ENCODE measurements at places on chromosomes 1 and 21.

DNA sequence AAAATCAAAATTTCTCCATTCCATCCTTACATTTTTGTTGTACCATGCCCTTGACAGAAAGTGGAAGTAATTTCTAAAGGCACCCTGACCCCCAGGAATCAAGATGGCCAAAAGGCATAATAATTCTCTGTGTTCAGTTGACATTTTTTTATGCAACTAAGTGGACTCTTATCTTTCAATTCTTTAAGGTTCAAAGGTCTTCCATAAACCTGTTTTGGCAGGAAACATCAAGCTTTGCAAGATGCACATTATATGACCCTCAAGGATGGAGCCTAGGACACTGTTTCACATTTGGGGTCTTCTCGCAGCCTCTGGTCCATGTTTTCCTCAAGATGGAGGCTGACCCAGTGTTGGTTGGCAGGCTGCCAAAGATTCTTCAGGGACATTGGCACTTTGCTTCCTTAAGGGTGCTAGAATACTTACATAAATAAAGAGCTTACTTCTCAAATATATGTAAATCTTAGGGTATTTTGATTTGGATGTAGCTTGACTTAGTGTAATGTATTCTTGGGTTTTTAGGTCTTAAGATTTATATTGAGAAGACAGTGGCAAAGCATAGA is 48.0 kb upstream of the COG2 start:
- DNase-seq: no peak

DNA sequence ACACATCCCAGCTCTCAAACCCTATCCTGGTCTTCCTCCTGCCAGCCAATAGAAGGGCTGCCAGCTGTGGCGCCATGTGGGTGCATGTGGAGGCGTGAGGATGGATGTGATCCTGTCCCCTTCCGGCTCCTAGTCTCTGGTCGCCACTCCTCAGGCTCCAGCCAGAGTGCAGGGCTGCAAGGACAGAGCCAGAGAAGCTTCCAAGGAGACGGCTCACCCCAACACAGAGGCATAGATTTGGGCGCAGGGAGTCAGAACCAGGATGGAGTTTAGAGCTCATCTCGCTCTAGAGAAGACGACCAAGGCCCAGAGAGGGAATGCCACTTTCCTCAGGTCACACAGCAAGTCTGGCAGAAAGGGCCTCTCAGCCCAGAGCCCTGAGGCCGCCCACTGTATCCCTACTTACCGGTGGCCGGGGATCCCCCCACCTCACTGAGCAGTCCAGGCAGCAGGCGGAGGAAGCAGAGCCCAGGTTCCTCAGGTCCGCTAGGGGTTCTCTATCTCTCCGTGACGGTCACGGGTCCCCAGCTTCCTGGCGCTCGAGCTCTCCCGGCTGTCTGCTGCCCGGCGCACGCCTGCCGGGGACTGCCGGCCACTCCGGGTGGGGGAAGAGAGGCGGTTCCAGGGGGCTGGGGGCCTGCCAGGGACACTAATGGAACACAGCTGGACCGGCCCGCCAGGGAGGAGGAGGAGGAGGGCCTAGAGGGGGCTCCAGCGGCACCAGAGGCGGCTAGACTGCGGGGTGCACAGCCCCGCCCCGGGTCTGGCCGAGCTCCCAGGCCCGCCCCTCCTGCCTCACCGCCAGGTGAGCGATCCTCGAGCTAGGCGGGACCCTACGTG is at the start of gene COL16A1:
TSS of gene COL16A1 (minus strand) at position 587 of the 840 bp plus-strand sequence. CDS start 1,824 bp downstream, outside the sequence.
- peak; percentile 88 for DNase-seq

GRCh38 chr1:157156058-157156541 is 17.9 kb upstream of the ETV3 start:
- peak; percentile 90 for DNase-seq

GRCh38 chr1:220914283-220915116 is 35.3 kb downstream of the HLX start:
- DNase-seq: no peak

DNA sequence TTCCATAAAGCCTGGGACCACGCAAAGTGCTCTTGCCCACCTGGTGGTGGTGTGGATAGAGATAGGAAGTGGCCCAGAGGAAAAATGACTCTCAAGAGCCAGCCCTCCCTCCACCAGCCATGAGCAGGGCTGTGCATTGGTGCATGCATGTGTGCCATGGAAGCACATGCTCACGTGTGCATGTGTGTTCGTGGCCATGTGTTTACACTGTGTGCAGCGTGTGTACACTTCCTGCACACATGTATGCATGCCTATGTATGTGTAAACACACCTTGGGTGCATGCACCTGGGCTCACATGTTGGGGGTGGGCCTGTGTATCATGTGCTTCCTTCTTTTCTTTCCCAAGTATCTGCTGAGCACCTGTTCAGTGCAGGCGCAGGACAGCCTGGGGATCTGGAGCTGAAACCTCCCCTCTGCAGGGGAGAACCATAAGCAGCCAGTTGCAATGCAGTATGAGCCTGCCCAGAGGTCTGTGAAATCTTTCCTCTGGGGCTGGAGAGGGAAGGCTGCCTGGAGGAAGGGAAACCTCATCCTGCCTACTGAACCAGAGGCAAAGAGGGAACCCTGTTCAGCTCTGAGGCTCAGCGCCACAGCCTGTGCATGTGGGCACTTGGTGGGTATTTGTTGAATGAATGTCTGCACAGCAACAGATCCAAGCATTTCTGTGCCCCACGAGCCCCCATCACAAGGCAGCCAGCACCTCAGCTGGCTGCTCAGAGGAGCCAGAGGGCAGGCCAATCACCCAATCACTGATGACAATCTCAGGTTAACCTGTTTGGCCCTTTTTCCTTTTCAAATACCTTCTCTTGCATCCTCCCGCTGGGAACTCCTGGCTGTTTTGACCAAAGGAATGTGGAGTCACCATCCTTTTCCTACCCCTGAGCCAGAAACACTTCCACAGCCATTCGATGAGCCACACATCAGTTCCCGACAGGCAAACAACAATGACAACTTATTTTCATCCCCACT is 327.0 kb downstream of the NPHP4 start:
- DNase-seq: peak; percentile 49

- DNase-seq: no peak
Measured at GRCh38 chr1:41790351-41790750, 128.4 kb downstream of the HIVEP3 start.

- no peak for DNase-seq
Measured at GRCh38 chr1:13842497-13842896, 142.5 kb downstream of the PRDM2 start.

DNA sequence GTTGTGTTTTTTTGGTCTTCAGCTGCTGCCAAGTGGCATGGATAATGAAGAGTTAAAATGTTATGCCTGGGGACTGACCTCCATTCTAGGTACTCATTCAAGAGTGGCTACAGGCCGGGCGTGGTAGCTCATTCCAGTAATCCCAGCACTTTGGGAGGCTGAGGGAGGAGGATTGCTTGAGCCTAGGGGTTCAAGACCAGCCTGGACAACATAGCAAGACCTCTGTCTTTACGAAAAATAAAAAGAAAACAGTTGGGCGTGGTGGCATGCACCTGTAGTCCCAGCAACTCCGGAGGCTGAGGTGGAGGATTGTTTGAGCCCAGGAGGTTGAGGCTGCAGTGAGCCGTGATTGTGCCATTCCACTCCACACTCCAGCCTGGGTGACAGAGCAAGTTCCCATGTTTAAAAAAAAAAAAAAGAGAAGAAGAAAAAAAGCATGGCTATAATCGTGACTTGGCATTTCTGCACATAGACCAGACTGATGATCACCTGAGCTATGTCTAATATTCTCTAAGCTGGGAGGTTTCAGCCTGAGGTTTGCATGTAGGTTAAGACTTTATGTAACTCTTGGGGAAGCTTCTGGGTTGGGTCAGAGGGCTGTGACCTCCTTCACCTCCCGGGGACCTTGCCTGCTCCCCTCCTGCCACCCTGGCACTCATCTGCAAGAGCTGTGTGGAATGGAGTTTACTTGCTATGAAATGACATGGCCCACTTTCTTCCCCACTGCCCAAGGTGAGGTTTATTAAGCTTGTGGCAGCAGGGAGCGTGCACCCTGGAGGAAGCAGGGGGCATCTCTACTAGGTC is 51.3 kb downstream of the DHRS3 start:
- DNase-seq: no peak

DNA sequence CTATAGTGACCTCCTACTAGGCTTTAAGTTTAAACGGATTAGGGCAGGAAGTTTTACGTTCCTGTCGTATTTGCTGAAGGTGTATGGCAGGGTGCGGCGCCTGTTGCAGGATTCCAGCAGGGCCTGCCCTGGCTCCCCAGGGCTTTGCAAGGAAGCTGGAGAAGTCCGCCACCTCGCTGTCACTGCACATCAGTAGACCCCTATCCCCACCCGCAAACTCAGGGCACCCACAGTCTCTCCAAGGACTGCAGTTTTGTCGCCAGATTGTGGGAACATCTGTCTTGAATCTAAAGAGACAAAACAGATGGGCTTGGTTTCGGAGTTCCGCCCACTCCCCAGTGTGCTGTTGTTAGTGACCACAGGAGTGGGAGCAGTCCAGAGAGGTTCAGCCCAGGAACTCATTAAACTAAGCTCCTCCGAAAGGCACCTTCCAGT is 110.8 kb downstream of the CDC7 start:
- DNase-seq: no peak

- DNase-seq: no peak
Measured at GRCh38 chr1:74713849-74714248, 19.0 kb downstream of the CRYZ start.

DNA sequence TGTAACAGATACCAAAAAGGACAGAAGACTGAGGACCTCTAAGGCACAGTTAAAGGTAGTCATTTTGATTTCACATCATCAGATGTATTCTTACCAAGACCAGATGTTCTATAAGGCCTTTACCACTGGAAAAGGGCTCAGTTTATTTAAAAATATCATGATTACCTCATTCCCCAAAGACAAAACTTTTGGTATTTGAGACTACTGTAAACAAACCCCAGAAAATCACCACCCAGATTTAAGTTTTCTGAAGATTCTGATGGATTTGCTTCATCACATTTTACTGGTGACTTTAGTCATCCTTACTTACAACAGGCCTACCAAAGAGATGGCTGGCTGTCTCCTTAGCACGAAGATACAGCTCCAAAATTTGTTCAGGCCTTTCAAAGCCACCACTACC is 8.3 kb downstream of the ENAH start:
- DNase-seq: no peak

- no peak for DNase-seq
Measured at GRCh38 chr1:24641646-24642151, 1.4 kb upstream of the SRRM1 start.

- DNase-seq: no peak
Measured at GRCh38 chr1:101006553-101006952, 19.0 kb downstream of the DPH5 start.

- DNase-seq: no peak
Measured at GRCh38 chr1:23575226-23575810, 16.0 kb upstream of the ID3 start.

GRCh38 chr1:230642263-230642959 is at the start of gene COG2:
Gene COG2 (plus strand): TSS chr1:230642481. CDS start chr1:230642607, 126 bp downstream.
- DNase-seq: peak; percentile 96

DNA sequence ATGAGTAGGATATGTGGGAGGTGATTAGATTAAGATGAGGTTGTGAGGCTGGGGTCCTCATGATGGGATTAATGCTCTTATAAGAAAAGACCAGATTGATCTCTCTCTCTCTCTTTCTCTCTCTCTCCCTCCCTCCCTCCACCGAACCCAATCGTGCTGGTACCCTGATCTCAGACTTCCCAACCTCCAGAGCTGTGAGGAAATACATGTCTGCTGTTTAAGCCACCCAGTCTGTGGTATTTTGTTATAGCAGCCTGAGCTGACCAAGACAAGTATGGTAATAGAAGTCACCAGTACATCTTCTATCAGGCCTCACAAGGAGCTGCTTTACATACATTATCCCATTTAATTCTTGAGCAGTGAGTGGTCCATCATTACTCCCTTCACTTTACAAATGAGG is 149.8 kb downstream of the RUNX1 start:
- no peak for DNase-seq

- DNase-seq: no peak
Measured at GRCh38 chr1:64046243-64046642, 157.2 kb upstream of the UBE2U start.
